ENCODE measurements at places on chromosomes 5 and 9.

GRCh38 chr9:80285326-80285725, 713.6 kb downstream of the TLE4 start:
- H3K27me3 ChIP-seq = no peaks in the 10 kb centered on the region
- no peaks in the 10 kb centered on the region for H3K4me1 ChIP-seq
- H3K27ac ChIP-seq = no peak overlapping the region
- H3K36me3 ChIP-seq = no peaks in the 10 kb centered on the region
- DNase-seq = no peak

DNA sequence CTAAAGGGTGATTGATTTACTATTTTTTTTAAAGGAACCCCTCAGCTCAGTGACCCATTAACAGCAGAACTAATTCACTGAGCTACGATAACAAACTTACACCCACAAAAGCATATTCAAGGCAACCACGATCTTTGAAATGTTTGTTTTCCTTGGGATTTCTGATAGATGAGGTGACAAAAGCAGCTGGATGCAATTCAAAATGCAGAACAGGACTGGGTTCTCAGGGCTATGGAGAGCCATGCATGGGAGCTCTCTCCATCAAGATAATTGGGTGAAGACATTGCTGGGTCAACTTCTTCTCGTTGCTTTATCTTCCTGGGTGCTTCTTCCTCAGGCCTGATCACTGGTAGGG, 60.1 kb downstream of the PAPPA start:
- H3K4me1 ChIP-seq = no peaks in the 10 kb centered on the region
- DNase-seq = no peak
- H3K27ac ChIP-seq = no peak overlapping the region
- H3K36me3 ChIP-seq = peaks cover 95% of the 10 kb centered on the region
- no peak overlapping the region for H3K4me3 ChIP-seq
- H3K27me3 ChIP-seq = no peaks in the 10 kb centered on the region

DNA sequence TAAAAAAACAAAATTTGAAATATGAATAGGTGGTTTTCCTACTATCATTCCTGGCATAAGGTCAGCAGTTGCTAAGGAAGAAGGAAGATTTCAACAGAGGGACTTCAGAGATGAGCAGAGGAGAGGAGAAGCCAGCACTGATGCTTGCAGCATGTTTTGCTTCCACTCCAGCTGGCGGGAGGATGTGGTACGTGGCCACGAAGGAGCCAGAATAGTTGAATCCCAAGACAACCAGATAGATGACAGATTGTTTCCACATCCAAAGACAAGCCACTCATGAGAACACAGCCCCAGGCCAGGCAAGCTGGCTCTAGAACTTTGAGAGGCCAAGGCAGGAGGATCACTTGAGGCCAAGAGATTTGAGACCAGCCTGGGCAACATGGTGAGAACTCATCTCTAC, 15.1 kb downstream of the TIMD4 start:
- no peak overlapping the region for H3K4me3 ChIP-seq
- H3K27me3 ChIP-seq = no peaks in the 10 kb centered on the region
- H3K27ac ChIP-seq = no peak overlapping the region
- H3K36me3 ChIP-seq = no peaks in the 10 kb centered on the region
- no peak for DNase-seq

DNA sequence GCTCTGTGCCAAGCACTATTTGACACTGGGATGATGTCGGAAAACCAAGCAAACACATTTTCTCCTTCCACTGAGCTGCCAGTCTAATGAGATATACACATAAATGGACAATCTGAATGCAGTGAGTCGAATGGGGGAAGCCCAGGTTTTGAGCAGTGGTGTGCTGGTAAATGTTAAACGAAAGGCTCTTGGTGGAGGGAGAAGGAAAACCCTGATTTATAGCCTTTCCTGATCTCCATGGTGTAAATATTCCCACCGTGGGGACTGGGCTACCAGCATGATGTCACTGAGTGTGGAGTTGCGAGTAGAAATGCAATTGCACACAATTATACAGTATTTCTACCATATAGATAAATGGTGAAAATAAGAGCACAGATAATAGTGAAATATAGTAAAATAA, 5.0 kb upstream of the GSN start:
- DNase-seq = no peak
- no peaks in the 10 kb centered on the region for H3K27me3 ChIP-seq
- no peaks in the 10 kb centered on the region for H3K36me3 ChIP-seq
- no peak overlapping the region for H3K27ac ChIP-seq
- H3K4me1 ChIP-seq = peaks cover 24% of the 10 kb centered on the region
- no peak overlapping the region for H3K4me3 ChIP-seq

DNA sequence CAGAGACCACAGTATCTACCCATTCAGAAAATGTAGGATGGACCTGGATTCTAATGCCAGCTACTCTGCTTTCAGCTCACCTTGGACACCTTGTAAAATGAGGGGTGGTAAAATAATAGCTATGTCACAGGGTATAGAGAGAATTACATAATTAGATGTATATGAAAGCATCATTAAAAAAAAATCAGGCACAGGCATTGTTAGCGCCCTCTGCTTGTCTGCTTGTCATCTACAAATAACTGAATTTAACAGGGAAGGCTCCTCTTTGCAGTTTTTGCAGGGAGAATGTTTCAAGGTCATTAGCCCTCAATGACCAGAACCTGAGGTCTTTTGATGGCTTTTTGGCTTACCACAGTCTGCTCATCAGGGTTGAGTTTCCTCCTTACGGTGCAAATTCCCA, 58.0 kb downstream of the GPR21 start:
- peaks cover 25% of the 10 kb centered on the region for H3K36me3 ChIP-seq
- no peak for DNase-seq
- H3K4me1 ChIP-seq = no peaks in the 10 kb centered on the region
- no peak overlapping the region for H3K4me3 ChIP-seq

DNA sequence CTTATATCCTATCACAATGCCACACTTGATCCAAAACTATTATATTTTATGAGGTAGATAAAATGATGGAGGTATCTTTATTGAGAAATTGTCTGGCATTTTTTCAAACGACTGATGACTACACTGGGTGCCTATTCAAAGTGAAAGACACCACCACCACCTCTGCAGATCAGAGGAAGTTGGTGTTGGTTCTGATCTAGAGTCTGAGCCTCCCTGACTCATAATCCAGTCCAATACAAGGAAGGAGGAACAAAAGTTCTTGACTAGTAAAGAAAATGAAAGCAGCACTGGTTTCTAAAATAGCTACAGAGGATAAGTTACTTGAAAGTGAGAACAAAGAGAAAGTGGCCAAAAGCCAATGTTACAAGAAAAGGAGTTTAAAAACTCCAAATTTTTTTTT, 139.9 kb downstream of the RFX3 start:
- H3K36me3 ChIP-seq = peaks cover 5% of the 10 kb centered on the region
- H3K27ac ChIP-seq = no peak overlapping the region
- H3K4me1 ChIP-seq = no peaks in the 10 kb centered on the region
- no peaks in the 10 kb centered on the region for H3K27me3 ChIP-seq

All from neuronal stem cell (in vitro differentiated cells).